ENCODE measurements at places on chromosomes 12 and 14. TPM values are rescaled to one million over a fixed set of nuclear protein-coding genes. Genes with fewer than 3 reads are reported as not detected.
A peak's percentile ranks its signal among the peaks of the same experiment; 100 is the strongest.

The MRPS35 gene
- 63.4 TPM for total RNA-seq

The OR10G2 gene
- not detected for total RNA-seq

The HSPB8 gene
- not detected for total RNA-seq

The ANO6 gene
- total RNA-seq: 20.0 TPM

The LRTM2 gene
- not detected for total RNA-seq

The DYNC1H1 gene
- total RNA-seq: 249 TPM

The CLEC4D gene
- not detected for total RNA-seq

The MYF6 gene
- not detected for total RNA-seq

The IL31 gene
- total RNA-seq: 4.1 TPM

The FAM90A1 gene
- total RNA-seq: not detected

The SDR39U1 gene
- 58.1 TPM for total RNA-seq

DNA sequence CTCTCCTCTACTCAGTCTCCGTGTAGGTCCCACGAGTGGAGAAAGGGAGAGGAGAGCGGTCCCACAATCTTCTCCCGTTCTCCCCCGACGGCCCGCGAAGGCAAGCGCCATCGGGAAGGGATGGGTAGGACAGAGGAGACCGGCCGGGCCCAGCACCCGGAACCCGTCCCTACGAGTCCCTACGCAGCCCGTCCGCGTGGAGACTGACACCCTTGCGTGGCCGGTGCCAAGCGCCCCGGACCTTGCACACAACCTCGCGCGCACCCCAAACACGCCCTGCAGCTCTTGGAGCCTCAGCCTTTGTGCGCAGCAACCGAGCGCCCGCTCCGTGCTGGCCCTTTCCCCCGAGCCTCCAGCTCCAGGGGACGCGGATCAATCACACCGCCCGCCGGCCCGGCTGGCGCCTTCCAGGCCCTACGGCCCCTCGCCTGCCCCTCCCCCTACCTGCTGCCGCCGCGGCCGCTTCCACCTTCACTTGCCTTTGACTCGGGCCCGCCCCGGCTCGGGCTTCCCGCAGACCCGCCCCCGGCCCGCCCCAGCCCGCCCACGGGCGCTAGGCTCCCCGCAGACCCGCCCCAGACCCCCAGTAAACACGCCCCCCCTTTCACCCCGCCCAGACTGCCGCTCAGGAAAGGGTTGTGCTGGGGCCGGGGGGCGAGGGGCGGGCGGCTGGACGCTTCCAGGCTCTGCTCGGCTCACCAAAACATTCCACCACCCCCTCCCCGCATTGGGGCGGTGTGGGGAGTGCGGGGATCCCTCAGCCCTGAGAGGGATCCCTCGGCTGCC, at the start of gene NDRG2:
Gene NDRG2 (minus strand): TSS at position 477 of the 786 bp plus-strand sequence. CDS start 1,746 bp downstream, outside the sequence.
- H3K27me3 ChIP-seq: no peaks in the 10 kb centered on the region
- H3K4me1 ChIP-seq: peaks cover 13% of the 10 kb centered on the region
- H3K4me3 ChIP-seq: peak within 1 kb of the TSS; percentile 71
- peak within 1 kb of the TSS; percentile 67 for H3K27ac ChIP-seq
- no peaks in the 10 kb centered on the region for H3K36me3 ChIP-seq

DNA sequence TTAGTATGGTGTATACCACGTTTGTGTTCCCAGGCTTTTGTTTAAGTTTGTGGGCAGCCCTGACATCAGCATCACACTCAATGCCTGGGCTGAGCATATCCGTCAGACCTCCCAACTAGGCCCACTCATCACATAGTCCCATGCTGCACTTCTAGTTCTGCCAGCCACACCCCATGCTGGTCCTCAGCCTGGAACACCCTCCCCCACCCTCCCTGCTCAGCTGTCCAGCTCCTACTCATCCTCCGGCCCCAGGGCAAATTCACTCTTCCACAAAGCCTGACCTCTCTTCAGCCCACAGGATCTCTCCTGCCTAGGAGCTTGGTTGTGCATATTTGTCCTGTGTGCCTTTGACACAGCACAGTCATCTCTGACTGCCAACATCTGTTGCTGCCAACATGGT, 3.9 kb upstream of the ENDOU start:
- H3K27me3 ChIP-seq: no peaks in the 10 kb centered on the region
- H3K4me3 ChIP-seq: no peak overlapping the region
- no peaks in the 10 kb centered on the region for H3K4me1 ChIP-seq
- H3K36me3 ChIP-seq: no peaks in the 10 kb centered on the region

- DNase-seq: no peak
- no peaks in the 10 kb centered on the region for H3K4me1 ChIP-seq
- H3K27ac ChIP-seq: no peak overlapping the region
- no peaks in the 10 kb centered on the region for H3K36me3 ChIP-seq
Observed at GRCh38 chr14:84760489-84761126, 769.3 kb upstream of the FLRT2 start.

DNA sequence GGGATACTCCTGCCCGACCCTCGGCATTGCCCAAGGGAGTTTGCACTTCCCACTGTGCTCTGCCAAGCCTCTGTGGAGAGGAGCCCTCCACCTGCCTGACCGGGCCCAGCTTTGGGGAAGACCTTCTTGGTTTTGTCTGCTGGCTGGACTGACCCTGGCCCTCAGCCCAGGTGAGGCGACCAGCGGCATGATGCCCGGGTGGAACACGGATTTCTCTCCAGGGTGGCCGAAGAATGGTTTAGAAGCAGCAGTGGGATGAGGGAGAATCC, 15.6 kb downstream of the ZBTB42 start:
- no peaks in the 10 kb centered on the region for H3K27me3 ChIP-seq
- H3K27ac ChIP-seq: peak overlapping the region; percentile 74
- peaks cover 22% of the 10 kb centered on the region for H3K4me1 ChIP-seq
- no peaks in the 10 kb centered on the region for H3K36me3 ChIP-seq
- H3K4me3 ChIP-seq: peak overlapping the region; percentile 88
- DNase-seq: no peak

- DNase-seq: no peak
- no peak overlapping the region for H3K4me3 ChIP-seq
- H3K4me1 ChIP-seq: no peaks in the 10 kb centered on the region
- H3K27me3 ChIP-seq: no peaks in the 10 kb centered on the region
- H3K36me3 ChIP-seq: no peaks in the 10 kb centered on the region
- H3K27ac ChIP-seq: no peak overlapping the region
Observed at GRCh38 chr14:98890556-98891340, 381.2 kb downstream of the BCL11B start.

- H3K4me3 ChIP-seq: no peak overlapping the region
- no peaks in the 10 kb centered on the region for H3K27me3 ChIP-seq
- H3K27ac ChIP-seq: no peak overlapping the region
- DNase-seq: no peak
Observed at GRCh38 chr14:104107611-104108569, 22.4 kb downstream of the ASPG start.

DNA sequence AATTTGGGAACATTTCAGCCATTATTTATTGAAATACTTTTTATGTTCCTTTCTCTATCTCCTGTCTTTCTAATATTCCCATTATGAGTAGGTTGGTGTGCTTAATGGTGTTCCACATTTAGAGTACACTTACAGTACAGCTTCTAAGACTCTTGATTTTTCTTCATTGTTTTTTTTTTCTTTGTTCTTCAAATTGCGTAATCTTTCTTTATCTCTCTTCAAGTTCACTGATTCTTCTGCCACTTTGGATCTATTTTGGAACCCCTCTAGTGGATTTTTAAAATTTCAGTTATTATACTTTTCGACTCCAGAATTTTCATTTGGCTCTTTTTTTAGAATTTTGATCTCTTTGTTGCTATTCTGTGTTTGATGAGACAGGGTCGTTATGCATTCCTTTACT, 157.7 kb downstream of the ADGRD1 start:
- H3K27ac ChIP-seq: no peak overlapping the region
- peaks cover under 1% of the 10 kb centered on the region for H3K4me1 ChIP-seq
- no peaks in the 10 kb centered on the region for H3K36me3 ChIP-seq
- DNase-seq: no peak
- no peak overlapping the region for H3K4me3 ChIP-seq

Data from CD8-positive, alpha-beta memory T cell (primary cell).